GM12864 (cell line): ENCODE measurements at places on chromosomes 6 and 20.

DNA sequence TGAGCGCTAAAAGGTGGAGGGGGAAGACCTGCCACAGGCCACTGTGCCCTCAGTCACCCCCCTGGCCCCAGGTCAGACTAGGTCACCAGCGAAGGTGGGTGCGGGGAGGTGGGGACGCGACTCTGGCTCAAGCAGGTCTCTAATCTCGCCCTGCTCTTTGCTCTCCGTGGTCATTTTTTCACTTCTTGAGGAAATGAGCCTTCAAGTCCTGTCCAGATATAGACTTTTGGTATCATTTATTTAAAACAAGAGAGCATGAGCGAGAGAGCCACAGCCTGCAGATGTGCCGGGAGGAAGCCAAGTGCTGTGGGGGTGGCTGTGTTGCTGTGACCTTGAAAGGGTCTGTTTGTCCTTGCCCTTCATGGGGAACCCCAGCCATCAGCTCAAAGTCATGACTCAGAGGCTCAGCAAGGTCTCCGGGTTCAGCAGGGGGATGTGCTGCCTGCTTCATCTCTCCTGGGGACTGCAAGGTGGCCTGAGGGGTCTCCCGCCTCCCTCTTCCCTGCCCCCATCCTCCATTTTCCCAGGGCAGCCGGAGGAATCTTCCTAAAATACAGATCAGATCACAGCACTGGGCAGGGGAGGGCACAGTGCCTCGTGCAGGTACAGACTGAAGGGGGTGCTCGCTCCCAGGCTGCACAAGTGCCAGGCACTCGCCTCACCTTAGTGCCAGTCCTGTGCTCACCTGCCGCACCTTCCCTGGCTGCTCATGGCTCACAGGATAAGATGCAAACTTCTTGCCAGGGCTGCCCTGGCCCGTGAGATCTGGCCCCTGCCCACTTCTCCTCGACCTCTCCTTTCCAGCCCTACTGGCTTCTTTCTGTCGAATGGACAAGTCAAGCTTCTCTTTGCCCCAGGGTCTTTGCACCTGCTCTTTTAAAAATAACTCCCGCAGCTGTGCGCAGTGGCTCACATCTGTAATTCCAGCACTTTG is 26.5 kb downstream of the SULF2 start:
- DNase-seq = peak; percentile 3

DNA sequence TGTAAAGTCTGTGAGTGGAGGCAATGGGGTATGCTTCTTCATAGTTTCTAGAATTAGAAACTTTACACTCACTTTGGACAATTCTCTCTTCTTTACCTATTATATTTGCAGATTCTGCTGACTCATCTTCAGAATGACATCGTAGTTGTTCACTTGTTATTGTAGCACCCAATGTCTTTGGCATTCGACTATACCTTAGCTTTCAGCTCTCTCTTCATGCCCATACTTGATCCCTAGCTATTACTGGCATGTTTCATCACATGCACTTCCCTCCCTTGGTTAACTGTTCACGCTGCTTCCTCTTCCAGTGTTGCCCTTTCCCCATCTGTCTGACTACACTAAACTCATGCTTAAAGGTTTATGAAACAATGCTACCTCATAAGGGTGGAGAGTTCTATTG is 298.1 kb upstream of the TCF21 start:
- no peak for DNase-seq

- DNase-seq = no peak
These were observed 663.3 kb upstream of the ADGRB3 start for GRCh38 chr6:67971812-67972211.

DNA sequence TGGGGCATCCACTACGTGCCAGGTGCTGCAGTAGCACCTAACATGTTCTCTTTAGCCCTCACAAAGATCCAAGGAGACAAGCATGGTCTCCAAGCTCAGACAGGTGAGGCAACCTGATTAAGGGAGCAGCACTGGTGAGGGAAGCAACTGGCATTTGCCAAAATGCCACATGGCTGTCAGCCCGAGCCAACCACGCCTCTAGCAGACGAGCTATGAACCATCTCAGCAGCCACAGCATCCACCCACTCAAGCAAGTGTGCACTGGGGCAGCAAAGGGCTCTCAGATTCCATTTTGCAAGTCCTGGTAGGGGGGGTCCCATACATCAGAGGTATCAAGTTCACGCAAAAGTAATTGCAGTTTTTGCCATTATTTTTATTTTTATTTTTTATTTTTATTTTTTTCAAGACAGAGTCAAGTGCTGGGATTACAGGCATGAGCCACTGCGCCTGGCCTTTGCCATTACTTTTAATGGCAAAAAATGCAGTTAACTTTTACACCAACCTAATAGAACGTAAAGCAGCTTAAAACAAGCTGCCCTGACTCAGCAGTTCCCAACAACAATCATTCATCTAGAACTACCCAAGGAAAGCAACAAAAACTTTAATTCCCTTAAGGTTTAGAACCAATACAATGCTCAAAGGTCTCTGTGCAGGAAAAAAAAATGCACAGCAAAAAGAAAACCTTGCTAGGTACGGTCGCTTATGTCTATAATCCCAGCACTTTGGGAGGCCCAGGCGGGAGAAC is 36.3 kb upstream of the SPDEF start:
- DNase-seq = no peak

DNA sequence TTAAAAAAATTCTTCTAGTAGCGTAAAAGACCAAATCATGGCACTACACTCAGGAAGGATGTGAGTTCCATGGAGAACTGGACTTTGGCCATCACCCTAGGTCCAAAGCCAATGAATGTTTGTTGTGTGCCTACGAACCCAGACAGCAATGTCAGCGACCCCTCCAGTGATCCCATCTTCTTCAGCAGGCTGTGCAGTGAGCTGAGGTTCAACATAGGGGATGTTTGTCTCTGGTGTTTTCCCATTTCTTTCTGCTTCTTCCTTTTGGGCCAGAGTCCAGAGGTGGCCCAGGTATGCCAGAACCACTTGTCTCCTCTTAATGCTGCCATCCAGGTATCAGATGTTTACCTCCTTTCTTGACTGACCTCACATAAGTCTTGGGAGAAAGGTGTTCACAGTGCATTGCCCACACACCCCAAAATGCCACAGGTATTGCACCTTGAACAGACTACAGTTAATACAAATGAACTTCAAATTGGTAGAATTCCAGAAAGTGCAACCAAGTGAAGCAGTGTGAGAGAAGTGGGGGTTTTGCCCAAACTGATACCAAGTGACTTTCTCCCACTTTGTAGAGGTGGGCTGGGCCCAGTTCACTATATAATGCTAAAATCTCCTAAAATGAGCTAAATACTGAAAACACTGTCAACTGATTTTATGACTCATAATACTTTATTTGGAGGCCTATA is 14.1 kb downstream of the KIZ start:
- DNase-seq = no peak

- no peak for DNase-seq
These were observed 367.2 kb upstream of the MAN1A1 start for GRCh38 chr6:119716668-119717270.

GRCh38 chr6:167118839-167119238 is 4.1 kb upstream of the CCR6 start:
- no peak for DNase-seq
